Dermis microvascular lymphatic vessel endothelial cell (primary cell): ENCODE measurements at places on chromosomes 12 and 14.

GRCh38 chr12:97306147-97306546 is 156.5 kb upstream of the RMST start:
- peak; percentile 13 for DNase-seq

DNA sequence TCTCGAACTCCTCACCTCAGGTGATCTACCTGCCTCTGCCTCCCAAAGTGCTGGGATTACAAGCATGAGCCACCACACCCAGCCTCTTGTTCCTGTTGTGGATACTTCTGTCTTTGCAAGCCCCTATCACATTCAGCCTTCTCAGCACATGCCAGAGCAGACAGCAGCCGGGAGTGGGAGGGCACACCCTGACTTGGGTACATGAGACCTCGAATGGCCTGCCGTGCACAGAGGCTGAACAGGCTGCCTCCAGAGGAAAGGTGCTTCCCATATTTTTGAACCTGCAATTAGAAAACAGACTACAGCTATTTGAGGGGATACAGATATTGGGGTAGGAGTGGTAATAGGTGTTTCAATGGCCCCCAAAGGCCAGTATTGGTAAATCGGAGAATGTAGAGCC is 307.3 kb upstream of the DIO3 start:
- DNase-seq, result no peak

- DNase-seq, result no peak
These were observed 949 bp upstream of the KIF21A start for GRCh38 chr12:39443929-39444209.

DNA sequence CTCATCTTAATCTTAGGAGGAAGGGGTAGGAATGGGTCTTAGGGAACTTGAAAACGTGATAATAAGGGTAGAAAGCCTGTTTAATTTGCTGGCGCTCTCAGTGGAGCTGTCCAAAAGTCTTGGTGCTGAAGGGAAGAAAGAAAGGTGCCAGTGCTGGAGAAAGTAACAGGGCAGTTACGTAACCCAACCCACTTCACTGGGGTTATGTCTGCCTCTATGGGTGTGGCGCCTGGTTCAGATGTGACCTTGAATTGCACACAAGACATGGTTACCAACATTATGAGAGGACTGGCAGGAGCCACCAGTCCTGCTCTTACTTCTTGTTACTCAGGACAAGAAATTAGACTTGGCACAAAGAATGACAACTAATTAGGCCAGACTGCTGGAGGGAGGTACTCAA is 18.6 kb upstream of the GPATCH2L start:
- DNase-seq, result no peak

DNA sequence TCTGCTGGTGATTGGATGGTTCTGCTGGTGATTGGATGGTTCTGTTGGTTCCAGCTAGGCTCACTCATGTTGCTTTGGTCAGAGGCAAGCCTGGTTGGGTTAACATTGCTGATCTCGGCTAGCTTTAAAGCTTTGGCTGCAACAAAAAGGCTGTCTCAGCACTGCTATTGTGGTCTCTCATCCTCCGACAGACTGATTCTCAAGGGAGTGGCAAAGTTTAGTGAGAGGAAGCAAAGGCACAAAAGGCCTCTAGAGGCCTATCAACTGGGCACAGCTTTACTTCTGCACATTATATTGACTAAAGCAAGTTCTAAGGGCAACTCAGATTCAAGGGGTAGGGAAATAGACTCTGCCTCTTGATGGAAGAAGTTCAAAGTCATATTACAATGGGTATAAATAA is 84.7 kb upstream of the LGR5 start:
- no peak for DNase-seq

DNA sequence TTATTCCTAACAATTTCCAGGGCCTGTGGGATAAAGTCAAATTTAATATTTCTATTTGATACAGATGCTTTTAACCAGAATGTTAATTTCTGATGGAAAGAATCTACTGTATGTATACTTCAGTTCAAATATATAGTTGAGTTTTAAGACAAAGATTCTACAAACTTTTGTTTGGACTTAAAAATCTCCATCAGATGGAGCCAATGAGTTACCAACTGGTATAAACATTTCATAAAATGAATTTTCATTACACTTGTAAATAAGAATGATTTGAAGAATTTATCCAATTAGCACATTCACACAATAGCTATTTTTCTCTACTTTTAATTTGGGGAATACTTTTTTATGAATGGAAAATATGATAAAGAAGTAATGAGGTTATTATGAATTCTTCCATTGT is 425.2 kb upstream of the MIS18BP1 start:
- no peak for DNase-seq

- DNase-seq, result no peak
These were observed 18.9 kb upstream of the FIGNL2 start for GRCh38 chr12:51867371-51867770.

- no peak for DNase-seq
These were observed 2.7 kb upstream of the CLEC6A start for GRCh38 chr12:8453021-8453513.

DNA sequence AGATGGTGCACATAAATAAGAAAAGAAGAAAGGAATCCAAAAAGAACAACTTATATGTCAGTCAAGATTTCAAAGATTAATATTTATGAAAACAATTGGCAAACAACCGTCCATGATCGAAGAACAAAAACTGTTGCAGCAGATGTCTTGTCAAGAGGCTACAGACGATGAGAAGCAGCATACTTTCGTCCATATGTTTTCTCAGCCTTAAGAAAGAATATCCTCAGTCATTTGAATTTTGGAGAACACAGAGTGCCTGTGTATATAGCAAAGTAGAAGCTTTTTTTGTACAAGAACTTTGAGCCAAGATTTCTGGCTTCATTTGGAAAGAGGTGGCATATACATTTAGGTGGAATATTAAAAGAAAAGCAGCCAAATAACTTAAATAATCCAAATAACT is 297.2 kb downstream of the ITPR2 start:
- DNase-seq, result no peak

DNA sequence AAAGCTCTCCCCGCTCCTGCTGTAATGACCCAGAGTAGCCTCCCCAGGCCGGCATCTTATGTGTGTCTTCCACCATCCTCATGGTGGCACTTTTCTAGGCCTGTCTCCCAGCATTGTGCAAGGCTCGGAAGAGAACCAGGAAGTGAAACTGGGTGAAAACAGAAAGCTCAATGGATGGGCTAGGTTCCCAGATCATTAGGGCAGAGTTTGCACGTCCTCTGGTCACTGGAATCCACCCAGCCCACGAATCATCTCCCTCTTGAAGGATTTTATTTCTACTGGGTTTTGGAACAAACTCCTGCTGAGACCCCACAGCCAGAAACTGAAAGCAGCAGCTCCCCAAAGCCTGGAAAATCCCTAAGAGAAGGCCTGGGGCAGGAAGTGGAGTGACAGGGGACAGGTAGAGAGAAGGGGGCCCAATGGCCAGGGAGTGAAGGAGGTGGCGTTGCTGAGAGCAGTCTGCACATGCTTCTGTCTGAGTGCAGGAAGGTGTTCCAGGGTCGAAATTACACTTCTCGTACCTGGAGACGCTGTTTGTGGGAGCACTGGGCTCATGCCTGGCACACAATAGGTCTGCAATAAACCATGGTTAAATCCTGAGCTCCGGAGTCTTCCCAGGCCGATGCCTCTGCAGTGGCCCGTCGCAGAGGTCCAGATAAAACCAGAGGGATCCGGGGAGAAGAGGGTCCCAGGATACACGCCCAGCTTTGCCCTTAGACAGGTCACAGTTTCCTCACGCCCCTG is 15.6 kb downstream of the ACVRL1 start:
- peak; percentile 44 for DNase-seq

DNA sequence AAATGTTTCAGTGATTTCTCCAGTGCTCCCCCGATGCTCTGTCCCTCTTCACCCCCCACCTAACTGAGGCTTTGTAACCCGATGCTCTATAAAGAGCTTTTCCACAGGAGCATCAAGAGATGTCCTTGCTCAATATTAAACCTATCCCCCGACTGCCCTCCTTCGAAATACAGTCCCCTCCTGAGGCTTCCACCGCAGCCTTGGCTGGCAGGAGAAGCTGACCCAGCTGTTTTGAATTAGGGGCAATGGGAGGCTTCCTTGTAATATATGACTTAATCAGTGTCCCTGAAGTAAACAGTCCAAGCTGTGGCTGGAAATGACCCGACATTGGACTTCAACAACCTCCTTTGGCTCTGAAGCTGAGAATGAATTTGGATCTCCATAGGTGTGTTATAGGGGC is 62.4 kb downstream of the TMEM30B start:
- no peak for DNase-seq

GRCh38 chr12:30939234-30939633 is 12.7 kb downstream of the TSPAN11 start:
- no peak for DNase-seq

DNA sequence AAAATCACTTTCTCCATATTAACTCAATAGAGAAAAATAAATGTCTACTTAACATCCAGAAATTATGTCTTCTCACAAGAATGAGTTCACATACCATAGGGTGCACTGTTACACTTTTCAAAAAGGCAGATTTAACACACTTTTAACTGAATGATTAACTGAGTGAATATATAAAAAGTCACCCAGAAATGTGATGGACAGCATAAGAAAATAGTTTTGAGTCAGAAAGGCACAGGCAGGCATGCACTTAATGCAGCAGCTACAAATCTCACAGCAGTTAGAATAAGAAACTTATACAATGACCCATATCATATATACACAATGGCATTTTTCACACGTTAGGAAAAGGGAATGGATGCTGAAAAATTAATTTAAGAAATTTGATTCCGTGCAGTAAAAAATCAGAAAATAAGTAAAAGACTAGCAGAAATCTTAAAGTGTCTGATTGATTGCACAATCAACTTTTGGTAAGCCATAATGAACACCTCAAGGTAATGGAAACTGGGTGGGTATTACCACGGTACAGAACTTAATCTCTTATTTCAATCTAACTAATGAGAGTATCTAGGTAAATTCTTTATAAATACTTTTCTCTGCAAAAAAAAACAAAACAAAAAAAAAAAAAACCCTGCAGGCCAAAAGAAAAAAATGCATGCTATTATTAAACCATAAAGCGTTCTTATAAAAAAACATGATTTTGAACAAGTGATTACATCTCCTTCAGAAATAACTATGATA is 3.5 kb downstream of the MED13L start:
- no peak for DNase-seq

- no peak for DNase-seq
These were observed 22.9 kb downstream of the NTN4 start for GRCh38 chr12:95767703-95768102.

DNA sequence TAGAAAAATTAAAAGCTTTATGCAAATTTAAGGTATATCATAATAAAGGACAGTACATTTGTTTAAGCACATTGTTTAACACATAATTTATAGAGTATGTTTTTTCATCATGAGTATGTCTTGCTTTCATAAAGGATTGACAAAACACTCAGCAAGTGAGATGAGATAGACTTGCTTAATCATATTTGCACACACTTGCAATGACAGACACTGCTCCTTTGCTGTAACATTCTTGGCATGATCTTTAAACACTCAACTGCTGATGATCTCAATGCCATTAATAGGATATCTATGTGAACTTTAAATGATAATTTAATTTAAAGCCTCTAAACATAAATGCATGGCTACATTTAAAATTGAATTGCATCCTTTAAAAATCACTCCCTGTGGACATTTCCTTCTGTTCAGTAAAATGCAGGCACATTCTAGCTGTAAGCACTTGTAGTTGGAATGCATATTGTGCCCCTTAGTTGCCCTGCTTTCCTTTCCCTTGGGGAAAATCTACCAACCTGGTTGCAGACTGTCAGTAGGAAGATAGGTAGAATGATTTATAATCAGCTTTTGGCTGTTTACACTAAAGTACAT is 979.0 kb downstream of the TMTC2 start:
- DNase-seq, result no peak

DNA sequence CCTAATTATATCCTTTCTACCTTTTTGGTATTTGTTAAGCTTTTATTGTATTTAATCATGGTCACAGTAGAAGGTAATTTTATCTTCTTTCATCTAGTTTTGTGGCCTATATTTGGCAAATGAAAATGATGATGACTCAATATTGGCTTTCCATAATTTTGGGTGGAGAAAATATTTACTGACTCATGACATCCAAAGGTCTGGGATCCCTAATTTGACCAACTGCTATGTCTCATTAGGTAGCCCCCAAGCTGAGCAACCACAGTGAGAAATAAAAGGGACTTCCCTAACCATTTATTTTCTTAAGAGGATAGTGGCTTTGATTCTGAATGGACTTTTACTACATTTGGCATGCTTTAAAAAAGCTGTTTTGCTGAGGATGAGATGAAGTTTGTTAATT is 289.5 kb downstream of the RMST start:
- DNase-seq, result no peak

GRCh38 chr12:32558903-32559302 is 120.2 kb upstream of the DNM1L start:
- DNase-seq, result no peak

DNA sequence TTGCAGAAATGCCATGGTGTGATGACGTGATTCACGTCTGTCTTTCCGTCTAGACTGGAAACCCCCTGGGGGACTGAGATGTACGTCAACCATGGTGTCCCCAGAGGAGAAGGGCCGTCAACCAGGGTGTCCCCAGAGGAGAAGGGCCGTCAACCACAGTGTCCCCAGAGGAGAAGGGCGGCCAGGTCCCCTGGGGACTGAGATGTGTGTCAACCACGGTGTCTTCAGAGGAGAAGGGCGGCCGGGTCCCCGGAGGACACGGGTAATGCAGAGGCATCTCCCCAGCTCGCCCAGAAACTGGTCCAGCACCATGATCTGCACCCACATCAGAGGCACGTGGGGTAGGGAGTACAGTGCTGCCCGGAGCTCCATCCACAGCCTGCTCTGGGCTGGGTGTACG is 30.6 kb upstream of the GALNT9 start:
- no peak for DNase-seq

- DNase-seq, result no peak
These were observed 91.0 kb downstream of the TBX3 start for GRCh38 chr12:114592946-114593345.

- DNase-seq, result no peak
These were observed 97.3 kb downstream of the EXOC5 start for GRCh38 chr14:57171363-57171762.

DNA sequence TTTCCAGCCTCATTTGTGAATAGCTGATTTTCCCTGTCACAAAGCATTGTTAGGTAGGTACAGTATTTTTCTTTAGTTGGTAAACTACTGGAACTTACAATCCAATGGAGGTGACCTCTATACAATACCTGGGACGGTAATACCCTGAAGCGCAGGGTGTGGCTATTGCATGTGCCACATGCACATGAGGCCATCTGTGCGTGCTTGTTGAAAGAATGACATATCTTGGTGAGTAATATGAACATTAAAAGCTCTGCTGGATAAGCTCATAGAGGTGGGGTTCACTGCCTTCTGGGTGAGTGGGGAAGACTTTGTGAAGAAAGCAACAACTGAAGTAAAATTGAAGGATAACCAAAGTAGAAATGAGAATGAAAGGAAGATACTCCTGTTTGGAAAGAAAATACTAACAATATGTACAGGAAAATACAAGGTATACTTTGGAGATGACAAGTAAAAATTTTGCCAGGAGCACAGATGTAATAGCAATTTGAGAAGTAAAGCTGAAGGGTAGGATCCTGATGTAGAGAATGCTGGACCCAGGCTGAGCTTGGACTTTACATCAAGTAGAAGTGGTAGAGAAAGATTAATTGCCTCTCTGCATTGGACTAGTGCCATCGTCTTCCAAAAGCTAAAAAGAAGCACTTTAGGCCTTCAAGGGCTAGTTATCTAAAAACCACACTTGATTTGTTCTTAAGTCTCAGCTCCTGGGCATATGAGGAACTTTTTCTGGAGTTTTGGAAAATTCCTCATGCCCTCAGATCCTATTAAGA is 97.1 kb downstream of the SLC38A6 start:
- no peak for DNase-seq

GRCh38 chr12:124006085-124006845 is 33.2 kb downstream of the ZNF664 start:
- no peak for DNase-seq
